Activated CD8-positive, alpha-beta memory T cell treated with anti-CD3 and anti-CD28 coated beads, Interleukin-2, amount 10 ng/mL, durations not matched to agents 7 days and 5 days (primary cell): ENCODE measurements at places on chromosomes 5 and 9. TPM values are rescaled to one million over a fixed set of nuclear protein-coding genes. Genes with fewer than 3 reads are reported as not detected.

- H3K27ac ChIP-seq: no peak overlapping the region
- no peaks in the 10 kb centered on the region for H3K4me1 ChIP-seq
- no peak overlapping the region for H3K4me3 ChIP-seq
- H3K36me3 ChIP-seq: no peaks in the 10 kb centered on the region
- peaks cover 2% of the 10 kb centered on the region for H3K27me3 ChIP-seq
- DNase-seq: no peak
Measured at GRCh38 chr5:159877016-159877415, 39.3 kb upstream of the ADRA1B start.

DNA sequence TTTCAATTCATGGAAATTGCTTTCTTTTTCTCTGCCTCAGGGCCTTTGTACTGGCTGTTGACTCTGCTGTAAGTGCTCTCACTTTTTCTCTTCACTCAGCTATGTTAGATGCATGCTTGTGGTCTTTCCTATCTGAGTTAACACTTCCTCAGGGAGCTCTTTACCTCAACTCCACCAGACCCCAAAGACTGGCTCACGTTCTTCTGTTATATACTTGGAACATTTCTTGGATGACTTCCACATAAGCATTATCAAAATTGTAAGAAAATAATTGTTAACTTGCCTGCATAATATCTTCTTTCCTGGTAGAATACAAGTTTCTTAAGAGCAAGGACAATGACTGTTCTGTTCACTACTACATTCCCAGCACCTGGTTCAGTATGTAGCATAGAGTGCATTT lies 455.9 kb downstream of the EBF1 start:
- peaks cover 2% of the 10 kb centered on the region for H3K27me3 ChIP-seq
- H3K27ac ChIP-seq: no peak overlapping the region
- H3K4me3 ChIP-seq: no peak overlapping the region
- no peak for DNase-seq

DNA sequence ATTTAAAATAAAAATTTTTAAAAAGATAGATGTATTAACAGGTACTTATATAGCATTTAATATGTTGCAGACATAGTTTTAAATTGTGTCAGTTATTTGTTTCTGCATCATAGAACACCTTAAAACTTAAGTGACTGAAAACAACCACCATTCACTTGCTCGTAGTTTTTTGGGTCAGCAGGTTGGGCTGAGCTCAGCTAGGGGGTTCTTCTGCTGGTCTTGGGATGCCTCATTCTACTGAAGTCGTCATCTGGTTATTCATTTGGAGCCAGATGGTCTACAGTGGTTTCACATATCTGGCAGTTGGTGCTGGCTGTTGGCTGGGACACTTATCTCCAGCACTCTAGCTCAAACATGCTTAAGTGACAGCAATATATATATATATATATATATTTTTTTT lies 29.6 kb downstream of the PSAT1 start:
- peaks cover 7% of the 10 kb centered on the region for H3K4me1 ChIP-seq
- no peak overlapping the region for H3K4me3 ChIP-seq
- peaks cover 71% of the 10 kb centered on the region for H3K36me3 ChIP-seq
- H3K27ac ChIP-seq: no peak overlapping the region
- no peak for DNase-seq

DNA sequence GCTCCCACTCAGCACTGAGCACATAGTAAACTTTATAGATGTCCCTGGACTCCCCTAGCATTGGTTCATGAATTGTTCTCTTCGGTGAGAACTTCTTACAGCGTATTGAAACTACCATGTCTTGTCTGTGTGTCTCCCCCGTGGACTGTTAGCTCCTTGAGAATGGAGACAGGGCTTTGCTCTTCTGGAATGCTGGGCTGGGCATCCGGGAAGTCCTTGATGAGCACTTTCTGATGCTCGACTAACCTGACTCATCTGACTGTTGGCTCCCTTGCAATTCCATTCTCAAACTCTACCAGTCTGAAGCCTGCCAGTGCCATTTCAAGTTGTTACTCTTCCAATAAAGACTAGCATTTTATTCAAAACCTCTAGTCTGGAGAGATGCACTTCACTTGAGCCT lies 15.0 kb upstream of the PFDN1 start:
- H3K36me3 ChIP-seq: no peaks in the 10 kb centered on the region
- no peak for DNase-seq
- H3K27me3 ChIP-seq: peaks cover 1% of the 10 kb centered on the region
- no peak overlapping the region for H3K27ac ChIP-seq
- no peaks in the 10 kb centered on the region for H3K4me1 ChIP-seq

- no peaks in the 10 kb centered on the region for H3K27me3 ChIP-seq
- no peaks in the 10 kb centered on the region for H3K36me3 ChIP-seq
- no peak overlapping the region for H3K4me3 ChIP-seq
- no peak overlapping the region for H3K27ac ChIP-seq
Measured at GRCh38 chr9:104555521-104555920, 13.4 kb upstream of the OR13C8 start.

GRCh38 chr9:87267251-87268070 lies 230.2 kb upstream of the DAPK1 start:
- H3K27ac ChIP-seq: no peak overlapping the region
- H3K4me3 ChIP-seq: no peak overlapping the region
- peaks cover 4% of the 10 kb centered on the region for H3K4me1 ChIP-seq
- peaks cover 4% of the 10 kb centered on the region for H3K27me3 ChIP-seq

DNA sequence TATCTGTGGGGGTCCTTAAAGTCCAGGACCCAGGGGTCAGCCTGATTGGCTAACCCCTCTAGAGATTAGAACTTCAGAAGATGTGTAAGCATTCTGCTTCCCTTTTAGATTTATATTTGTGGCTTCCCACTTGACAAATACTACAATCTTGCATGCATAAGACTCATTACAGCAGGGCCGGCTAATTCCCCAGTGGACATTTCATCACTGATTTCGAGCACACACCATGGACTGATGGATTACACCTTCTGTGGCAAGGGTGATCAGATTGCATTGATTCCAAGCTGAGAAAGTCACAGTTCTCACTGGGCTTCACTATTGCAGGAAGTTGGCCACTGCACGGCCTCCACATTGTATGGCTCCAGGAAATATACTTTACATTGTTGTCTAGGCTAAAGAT lies 65.8 kb upstream of the DAPK1 start:
- DNase-seq: no peak
- no peaks in the 10 kb centered on the region for H3K36me3 ChIP-seq
- H3K4me1 ChIP-seq: no peaks in the 10 kb centered on the region
- H3K4me3 ChIP-seq: no peak overlapping the region
- H3K27me3 ChIP-seq: no peaks in the 10 kb centered on the region
- H3K27ac ChIP-seq: no peak overlapping the region

Gene PFN3
- not detected for total RNA-seq
